ENCODE measurements at places on chromosomes 7 and 10.

DNA sequence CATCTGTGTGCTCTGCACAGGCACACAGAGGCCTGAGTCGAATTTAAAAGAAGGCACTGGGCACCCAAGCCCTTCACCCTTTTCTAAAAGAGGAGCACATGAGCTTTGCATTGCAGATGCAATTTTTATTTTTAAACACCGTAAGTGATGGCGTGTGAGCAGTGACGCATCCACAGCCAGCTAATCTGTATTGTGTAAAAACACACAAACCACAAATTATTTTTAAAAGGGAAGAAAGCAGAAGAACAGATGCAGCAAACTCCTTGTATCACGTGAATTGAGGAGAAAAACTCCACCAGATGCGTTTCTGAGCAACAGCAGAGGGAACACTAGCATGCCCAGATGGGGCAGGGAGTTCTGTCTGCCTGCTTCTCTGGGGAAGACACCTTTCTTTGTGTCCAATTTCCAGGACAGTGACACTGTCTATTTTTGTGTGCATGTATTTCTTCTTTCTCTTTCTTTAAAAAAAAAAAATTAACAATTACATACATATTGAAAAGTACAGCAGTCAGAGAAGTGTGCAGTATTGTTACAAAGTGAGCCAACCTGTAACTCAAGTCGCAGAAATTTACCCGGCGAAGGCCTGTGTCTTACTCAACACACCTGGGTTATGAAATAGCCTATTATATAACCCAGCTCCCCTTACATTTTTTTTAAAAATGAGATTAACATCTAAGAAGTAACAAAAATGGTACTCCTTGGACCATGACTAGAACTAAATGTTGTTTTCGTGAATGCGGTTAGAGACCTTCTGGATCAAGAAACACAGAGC, 39.2 kb downstream of the EEPD1 start:
- no peak for DNase-seq

GRCh38 chr10:95553674-95554073, 7.5 kb downstream of the SORBS1 start:
- no peak for DNase-seq

- DNase-seq, result peak; percentile 76
These were observed 4.3 kb upstream of the GET4 start for GRCh38 chr7:871900-872537.

GRCh38 chr10:132249824-132250375, 57.9 kb downstream of the STK32C start:
- no peak for DNase-seq

GRCh38 chr10:6346631-6347030, 143.9 kb downstream of the PFKFB3 start:
- no peak for DNase-seq

GRCh38 chr7:2062648-2063047, 170.1 kb downstream of the MAD1L1 start:
- DNase-seq, result no peak

- DNase-seq, result no peak
These were observed 220.5 kb downstream of the CCSER2 start for GRCh38 chr10:84548869-84549268.

- no peak for DNase-seq
These were observed 98.4 kb downstream of the ADARB2 start for GRCh38 chr10:1638889-1639419.

DNA sequence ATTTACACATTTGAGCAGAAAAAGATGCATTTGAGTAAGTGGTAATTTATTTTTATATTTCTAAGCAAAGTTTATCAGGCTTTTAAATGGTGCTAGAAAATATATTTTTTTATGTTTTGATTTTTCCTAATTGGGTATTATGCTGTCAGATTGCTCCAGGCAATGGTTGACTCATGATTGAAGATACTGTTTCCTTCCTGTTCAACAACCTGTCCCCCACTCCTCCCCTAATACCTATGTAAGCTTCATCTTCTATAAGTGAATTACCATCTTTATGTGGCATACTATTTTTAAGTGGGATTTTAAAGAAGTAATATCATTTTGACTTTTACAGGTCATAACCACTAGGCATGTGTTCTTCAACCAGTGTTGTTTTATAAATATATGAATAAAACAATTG, 21.4 kb downstream of the TSPAN13 start:
- DNase-seq, result no peak
